ENCODE measurements at places on chromosomes 4 and X.
A peak's percentile ranks its signal among the peaks of the same experiment; 100 is the strongest.

DNA sequence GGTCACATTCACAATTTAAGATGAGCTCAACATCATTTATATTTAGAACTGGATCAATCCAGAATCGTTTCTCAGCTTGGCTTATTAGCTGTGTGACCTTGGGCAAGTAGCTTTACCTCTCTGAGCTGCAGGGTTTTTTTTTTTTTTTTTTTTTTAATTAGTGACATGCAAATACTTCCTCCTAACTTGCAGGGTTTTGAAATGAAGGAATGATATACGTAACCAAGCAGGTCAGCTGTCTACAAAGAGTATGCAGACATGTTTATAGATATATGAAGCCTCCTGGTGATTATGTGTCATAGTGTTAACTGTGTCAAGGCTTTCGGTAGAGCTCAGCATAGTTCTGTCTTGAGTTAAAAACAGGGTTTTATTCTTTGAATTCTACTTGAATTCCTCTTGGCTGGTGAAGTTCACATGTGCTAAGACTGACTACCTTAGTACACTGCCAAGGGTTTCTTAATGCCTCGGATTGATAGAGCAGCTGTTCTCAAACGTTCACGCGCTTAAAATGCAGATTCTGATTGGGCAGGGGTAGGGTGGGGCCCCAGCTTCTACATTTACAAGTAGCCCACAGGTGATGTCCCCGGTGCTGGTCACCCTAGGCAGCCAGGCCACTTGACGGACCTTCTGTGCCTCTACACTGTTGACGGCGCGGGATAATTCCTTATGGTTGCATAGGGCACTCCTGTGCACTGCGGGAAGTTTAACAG lies 654 bp upstream of the STS start:
- no peak for DNase-seq

DNA sequence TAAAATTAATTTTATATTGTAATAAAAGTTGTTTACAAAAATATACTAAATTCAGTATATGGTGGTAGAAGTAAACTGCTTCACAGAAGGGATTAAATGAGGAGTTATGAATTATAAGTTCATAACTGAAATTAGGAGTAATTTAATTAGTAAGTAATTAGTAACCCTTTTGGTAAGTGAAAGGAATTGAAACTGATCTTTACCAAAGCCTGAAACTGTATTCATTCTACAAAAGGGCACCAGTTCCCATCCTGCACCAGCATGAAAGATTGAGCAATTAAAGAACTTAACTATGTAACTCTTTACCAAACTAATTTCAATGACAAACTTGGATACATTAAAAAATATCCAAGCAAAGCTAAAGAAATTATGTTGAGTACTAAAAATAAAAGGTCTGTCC lies 8.2 kb downstream of the MED14 start:
- DNase-seq, result no peak

- DNase-seq, result no peak
Observed at GRCh38 chr4:151940291-151940690, 179.5 kb upstream of the GATB start.

GRCh38 chr4:135269125-135269890 lies 1067.7 kb upstream of the PABPC4L start:
- no peak for DNase-seq

- DNase-seq, result no peak
Observed at GRCh38 chr4:172155838-172156345, 342.7 kb downstream of the GALNTL6 start.

DNA sequence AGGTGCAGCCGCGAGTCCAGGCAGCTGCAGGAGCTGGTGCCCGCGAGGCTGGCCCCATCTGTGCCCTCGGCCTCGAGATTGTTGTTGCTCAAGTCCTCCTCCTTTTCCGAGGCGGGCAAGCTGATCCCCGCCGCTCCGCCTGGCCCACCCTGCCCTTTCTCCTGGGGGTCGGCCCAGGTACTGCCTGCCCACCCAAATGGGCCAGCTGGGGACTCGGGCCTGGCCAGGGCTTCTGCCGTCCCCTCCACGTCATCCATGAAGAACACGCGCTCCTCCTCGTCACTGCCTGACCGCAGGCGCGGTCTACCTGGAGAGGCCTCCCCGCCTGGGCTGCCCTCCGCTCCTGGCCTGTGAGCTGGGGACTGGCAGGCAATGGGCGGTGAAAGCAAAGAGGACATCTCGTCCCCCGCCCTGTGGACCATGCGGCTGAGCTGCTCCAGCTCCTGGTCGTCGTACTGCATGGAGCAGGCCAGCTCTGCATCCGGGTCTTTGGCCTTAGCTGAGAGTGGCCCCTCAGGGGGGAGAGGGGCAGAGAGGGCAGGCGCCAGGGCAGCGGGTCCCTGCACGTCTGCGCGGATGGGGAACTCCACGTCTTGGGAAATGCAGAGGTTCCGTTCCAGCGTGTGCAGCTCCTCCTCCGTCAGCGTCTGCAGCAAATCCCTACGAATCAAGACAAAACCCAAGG lies 43.1 kb upstream of the MXD4 start:
- DNase-seq, result no peak

- no peak for DNase-seq
Observed at GRCh38 chr4:8705161-8706145, 112.9 kb downstream of the CPZ start.

DNA sequence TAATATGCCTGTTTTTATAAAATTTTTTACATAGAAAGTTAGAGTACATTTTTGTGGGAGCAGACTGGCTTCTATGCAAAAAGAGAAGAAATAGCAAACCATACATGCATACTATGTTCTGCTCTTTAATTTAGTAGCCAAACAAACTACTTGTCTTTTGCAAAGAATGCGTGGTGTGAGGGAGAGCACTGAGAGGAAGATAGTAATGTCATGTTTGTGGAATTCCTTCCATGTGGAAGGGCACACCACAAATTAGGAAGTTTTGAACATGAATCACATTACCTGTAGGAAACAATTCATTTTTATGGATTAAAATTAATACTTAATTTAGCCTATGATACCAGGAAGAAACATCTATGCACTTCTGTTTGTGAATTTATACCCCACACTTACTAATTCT lies 1529.1 kb upstream of the ADGRL3 start:
- no peak for DNase-seq

- no peak for DNase-seq
Observed at GRCh38 chr4:118962540-118962939, 73.9 kb downstream of the SYNPO2 start.

GRCh38 chr4:117491516-117491915 lies 406.1 kb upstream of the TRAM1L1 start:
- no peak for DNase-seq

DNA sequence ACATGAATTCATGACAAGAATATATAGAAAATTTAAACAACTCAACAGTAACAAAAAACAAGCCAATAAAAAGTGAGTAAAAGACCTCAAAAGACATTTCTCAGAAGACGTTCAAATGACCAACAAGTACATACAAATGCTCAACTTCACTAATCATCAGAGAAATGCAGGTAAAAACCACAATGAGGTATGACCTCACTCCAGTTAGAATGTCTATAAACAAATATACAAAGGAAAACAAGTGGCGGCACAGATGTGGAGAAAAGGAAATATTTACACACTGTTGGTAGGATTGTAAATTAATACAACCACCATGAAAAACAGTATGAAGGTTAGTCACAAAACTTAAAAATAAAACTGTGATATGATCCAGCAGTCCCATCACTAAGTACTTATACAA lies 1033.1 kb downstream of the RAPGEF2 start:
- DNase-seq, result no peak

GRCh38 chr4:150573534-150573933 lies 8.4 kb upstream of the MAB21L2 start:
- DNase-seq, result peak; percentile 32

GRCh38 chrX:56228914-56229313 lies 3.2 kb upstream of the KLF8 start:
- DNase-seq, result no peak

DNA sequence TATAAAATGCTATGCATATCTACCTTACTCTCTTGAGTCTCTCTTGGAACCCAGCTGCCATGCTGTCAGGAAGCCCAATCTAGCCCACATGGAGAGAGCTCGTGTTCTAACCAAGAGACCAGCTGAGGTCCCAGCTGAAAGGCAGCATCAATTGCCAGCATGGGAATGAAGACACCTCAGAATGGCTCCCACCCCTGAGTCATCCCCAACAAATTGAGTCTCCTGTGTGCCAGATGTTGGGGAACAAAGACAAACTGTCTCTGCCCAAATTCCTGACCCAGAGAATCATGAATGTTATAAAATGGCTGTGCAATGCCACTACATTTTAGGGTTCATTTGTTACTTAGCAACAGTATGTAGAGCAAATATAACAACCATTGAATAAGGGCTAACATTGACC lies 105.2 kb upstream of the STX18 start:
- DNase-seq, result no peak

- DNase-seq, result no peak
Observed at GRCh38 chr4:114527637-114528036, 71.0 kb upstream of the UGT8 start.

DNA sequence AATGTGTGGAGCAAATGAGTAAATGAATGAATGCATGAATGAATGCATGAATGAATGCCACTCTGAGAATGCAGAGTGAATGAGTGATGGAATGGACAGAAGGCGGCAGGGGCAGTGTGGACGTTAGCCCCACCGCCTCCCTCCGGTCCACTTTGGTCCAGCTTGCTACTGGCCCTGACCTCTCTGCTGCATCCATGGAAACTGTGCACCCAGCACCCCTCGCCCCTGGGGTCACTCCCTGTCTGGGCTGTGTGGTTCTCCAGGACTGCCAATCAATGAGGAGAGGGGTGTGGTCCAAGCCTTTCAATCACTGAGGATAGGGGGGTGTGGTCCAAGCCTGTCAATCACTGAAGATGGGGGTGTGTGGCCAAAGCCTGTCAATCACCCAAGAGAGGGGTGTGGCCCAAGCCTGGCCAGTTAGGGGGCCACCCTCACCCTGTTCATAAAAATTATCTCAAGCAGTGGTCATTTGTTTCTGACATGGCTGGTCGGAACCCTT lies 39.2 kb upstream of the ASMTL start:
- no peak for DNase-seq

DNA sequence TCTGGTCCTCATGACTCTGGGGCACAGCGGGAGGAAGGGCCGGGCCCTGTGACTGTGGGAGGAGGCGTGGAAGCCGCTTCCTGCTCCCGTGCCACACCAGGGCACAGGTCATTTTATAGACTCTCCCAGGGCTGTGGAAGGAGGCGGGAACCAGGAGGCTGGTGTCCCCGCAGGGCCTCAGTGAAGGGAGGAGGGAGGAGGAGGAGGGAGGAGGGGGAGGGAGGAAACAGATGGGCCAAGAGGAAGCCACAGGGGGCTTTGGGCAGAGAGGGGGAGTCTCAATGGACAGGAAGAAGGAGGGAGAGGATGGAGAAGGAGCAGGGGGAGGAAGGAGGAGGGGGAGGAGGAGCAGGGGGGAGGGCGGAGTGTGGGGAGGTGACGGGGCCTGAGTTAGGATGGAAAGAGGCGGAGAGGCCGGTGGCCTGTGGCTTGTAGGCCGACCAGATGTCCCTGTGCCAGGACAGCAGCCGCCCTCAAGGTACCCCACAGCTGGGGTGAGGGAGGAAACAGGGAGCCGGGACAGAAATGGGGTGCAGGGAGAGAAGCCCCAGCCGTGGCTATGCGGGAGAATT lies 6.2 kb upstream of the PLCXD1 start:
- no peak for DNase-seq

GRCh38 chr4:149630064-149630463 lies 185.6 kb downstream of the IQCM start:
- no peak for DNase-seq

DNA sequence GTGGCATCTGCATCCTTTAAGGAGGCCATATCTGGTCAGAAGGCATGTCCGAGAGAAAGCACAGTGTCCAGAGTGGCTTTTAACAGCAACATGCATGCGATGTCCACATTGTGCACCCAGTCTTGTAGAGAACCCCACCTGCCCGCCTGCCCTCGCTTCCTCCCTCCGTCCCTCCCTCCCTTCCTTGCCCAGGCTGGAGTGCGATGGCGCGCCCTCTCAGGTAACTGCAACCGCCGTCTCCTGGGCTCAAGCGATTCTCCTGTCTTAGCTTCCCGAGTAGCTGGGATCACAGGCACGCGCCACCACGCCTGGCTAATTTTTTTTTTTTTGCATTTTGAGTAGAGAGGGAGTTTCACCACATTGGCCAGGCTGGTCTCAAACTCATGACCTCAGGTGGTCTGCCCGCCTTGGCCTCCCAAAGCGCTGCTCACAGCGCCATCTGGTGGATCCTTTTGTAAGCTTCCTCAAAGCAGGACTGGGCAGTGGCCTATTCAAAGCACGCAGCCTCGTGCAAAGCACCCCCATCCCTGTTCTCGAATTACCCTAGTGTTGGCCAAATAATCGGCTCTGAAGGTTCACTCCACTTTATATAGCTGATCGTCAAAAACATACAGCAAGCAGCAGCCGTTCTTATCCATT lies 15.0 kb downstream of the BRCC3 start:
- no peak for DNase-seq

DNA sequence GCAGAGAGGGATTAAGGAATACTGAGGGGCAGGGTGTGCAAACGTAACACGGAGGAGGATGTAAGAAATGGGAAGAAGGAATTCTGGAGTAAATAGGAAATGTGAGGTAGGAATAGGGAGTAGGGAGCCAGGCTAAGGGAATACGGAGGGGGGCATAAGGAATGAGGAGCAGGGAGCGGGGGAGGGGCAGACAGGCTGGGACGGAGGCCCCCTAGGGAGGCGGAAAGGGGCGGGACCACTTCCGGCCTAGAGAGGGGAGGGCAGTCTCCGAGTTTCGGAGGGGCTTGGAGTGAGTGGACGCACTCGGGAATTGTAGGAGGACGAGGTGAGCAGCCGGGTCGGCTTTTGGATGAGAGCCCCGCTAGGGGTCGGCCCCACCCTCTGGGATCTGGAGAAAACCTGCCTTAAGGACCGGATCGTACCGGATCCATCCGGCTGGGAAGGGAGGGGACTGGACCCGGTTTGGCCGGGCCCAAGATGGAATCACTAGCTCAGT lies 612 bp downstream of the MAGED2 start:
- DNase-seq, result peak; percentile 6

DNA sequence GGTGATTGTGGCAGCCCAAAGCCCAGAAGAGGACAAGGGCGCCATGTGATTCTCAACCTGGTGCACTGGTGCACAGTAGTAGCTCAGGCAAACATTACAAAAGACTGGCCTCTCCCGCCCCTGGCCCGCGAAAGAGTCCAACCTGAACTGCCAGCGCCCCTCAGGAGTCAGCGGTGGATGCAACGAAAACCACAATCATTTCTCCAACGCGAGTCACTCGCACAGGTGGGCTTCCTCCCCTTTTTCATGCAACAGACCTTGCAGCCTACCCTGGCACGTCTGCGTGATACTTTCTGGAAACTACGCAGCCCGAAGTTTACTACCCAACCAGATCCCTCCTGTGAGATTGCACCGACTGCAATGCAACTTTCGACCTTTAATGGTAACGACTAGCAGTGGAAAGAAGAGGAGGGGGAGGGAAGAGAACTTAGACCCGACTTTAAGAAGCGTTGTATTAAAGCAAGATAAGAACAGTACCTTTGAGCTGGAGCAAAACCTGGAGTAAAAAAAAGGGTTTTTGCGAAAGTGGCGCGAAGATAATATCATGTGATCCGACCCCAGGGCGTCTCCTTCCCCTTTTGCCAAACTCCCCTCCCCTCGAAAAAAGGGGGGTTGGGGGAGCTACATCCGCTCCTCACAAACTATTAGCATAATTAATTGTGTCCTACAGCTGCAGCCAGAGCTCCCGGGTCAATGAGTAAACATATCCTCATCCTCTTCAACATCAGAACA lies 63.3 kb upstream of the CCDC160 start:
- DNase-seq, result no peak

- DNase-seq, result peak; percentile 23
Observed at GRCh38 chr4:40471923-40472322, 136.8 kb downstream of the CHRNA9 start.

- DNase-seq, result no peak
Observed at GRCh38 chrX:48663241-48663640, 20.4 kb upstream of the WAS start.
